Ureter (tissue), 1 donor: ENCODE measurements at places on chromosomes 6 and 20. TPM values are rescaled to one million over a fixed set of nuclear protein-coding genes. Genes with fewer than 3 reads are reported as not detected.

Gene LY6G6F
- not detected for total RNA-seq

Gene HS3ST5
- total RNA-seq = 3.2 TPM

Gene SLC16A10
- 1.8 TPM for total RNA-seq

Gene TXLNB
- 0.94 TPM for total RNA-seq

Gene TREM1
- 2.2 TPM for total RNA-seq

Gene TBXT
- not detected for total RNA-seq
